ENCODE measurements at places on chromosomes 3 and 15. TPM values are rescaled to one million over a fixed set of nuclear protein-coding genes. Genes with fewer than 3 reads are reported as not detected.

Gene CCDC13
- not detected for total RNA-seq

- DNase-seq = no peak
Observed at GRCh38 chr3:34323517-34323916, 525.1 kb downstream of the PDCD6IP start.

GRCh38 chr15:76059320-76060117, at the start of gene TMEM266:
Gene TMEM266, plus strand, starts transcription at chr15:76059985. Its CDS starts 74,279 bp downstream, at chr15:76134264.
- peak; percentile 27 for DNase-seq

DNA sequence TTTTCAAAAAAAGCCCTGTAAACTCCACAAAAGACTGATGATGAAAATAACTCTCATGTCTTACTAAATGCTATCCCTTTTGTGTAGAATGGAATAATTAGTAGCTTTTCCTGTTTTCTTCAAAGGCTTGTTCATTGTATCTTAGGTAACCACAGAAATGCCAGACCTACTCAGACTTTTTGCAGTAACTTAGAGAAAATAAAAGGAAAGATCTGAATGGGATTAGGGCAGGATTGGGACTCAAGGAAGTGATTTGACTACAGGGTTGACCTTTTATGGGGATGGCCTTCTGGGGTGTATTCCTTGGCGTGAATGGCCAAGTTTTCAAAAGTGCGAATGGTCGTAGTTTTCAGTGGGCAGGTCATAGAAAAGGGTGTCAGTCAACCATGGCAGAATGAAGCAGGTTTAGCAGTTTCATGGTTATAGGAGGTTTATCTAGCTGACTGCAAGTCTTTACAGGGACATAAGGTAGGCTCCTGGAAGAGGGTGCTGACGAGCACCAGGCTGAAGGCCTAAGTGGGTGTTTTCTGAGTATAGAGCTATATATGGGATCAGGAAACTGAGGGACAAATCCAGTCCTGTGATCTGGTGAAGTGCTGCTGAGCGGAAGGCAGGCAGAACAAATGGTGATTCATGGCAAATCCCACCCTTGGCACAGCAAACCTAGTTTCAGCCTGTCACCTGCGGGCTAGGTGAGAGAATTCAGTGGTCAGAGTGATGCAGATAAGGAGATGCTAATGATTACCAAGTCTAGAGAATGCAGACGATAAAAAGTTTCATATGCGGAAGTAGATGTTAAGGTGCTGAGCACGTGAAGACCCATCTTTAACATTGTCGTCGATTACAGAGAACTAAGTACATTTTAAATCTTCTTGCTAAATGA, 46.4 kb downstream of the IL1RAP start:
- no peak for DNase-seq

GRCh38 chr3:99498550-99499234, 139.7 kb upstream of the COL8A1 start:
- no peak for DNase-seq

Gene PLA2G4E
- total RNA-seq = not detected

- DNase-seq = no peak
Observed at GRCh38 chr3:112627919-112628466, 12.9 kb downstream of the CCDC80 start.

- peak; percentile 95 for DNase-seq
Observed at GRCh38 chr3:50237754-50238548, 1.9 kb downstream of the GNAI2 start.

Gene SMCO1
- not detected for total RNA-seq

- DNase-seq = no peak
Observed at GRCh38 chr3:178137206-178137605, 399.0 kb upstream of the KCNMB2 start.

GRCh38 chr3:127459891-127460290, 130.6 kb downstream of the TPRA1 start:
- no peak for DNase-seq

Gene CASR
- total RNA-seq = 0.14 TPM

DNA sequence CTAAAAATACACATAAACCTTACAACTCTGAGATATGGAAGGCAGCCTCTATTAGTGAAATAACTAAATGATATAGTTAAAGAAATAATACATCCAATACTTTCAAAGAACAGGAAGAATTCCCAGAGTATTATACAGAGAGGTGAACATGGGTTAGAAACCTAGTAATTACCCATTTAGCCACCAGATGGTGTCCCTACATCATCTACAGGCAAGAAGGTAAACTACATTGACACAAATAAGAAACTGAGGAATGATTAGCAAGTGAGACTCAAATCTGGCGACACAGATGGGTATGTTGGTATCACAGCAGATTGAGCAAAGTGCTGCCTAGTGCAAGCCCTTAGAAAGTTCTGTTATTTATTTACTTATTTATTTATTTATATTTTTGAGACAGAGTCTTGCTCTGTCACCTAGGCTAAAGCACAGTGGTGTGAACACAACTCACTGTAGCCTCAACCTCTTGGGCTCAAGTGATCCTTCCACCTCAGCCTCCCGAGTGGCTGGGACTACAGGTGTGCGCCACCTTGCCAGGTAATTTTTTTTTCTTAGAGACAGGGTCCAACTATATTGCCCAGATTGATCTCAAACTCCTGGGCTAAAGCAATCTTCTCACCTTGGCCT, 28.2 kb downstream of the NEK4 start:
- DNase-seq = no peak

Gene NANOGP8
- not detected for total RNA-seq

DNA sequence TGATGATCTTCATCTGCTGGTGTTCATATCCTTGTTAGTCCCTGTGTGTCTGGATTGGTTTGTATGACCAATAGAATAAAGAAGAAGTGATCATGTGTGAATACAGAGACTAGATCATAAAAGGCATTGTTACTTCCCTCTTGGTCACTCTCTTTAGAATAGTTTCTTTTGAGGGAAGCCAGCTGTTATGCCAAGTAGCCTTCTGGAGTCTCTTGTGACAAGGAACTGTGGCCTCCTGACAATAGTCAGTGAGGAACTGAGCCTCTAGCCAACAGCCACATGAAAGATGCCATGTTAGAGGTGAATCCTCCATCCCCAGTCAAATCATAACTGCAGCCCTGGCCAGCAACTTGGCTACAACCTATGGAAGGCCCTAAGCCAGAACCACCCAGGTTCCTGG, 63.0 kb upstream of the SMAD3 start:
- DNase-seq = no peak

Gene ARHGEF26
- 0.24 TPM for total RNA-seq

DNA sequence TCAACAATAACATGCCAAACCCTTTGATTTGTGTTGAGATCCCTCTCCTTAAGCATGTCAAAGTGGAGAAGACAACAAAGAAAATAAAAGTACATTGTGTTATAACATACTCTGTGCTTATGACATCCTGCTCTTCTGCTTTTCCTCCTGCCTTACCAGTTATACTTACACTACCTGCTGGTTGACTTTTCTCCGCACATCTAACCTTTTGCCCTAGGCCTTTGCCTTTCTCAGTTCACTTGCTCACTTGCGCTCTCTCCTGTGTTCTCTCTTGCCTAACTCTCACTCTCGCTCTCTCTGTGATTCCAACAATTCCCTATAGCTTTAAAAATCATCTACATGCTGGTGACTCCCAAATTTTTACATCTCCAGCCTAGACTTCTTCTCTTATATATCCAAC, 5.7 kb downstream of the DNAH12 start:
- no peak for DNase-seq

- peak; percentile 68 for DNase-seq
Observed at GRCh38 chr15:101242160-101242998, 9.5 kb downstream of the CHSY1 start.

- peak; percentile 64 for DNase-seq
Observed at GRCh38 chr15:25905140-25905539, 42.0 kb upstream of the ATP10A start.

GRCh38 chr15:39016706-39017105, 452.1 kb upstream of the RASGRP1 start:
- no peak for DNase-seq

DNA sequence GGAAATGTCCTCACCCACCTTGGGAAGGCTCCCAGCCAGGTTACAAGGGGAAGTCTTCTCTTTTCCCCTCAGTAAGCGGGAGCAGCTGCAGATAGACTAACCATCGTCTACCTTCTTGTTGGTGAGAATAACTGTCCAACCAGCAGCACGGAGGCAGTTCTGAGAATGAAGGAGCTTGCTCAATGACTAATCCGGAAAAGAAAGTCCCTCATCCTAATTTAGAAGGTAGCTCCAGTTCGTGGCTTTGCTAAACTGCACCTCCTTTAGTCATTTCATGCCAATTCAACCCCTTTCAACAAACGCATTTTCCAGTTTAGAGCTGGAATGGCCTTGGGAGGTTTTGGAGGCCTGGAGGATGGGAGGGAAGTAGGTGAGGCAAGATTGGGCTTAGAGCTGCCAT, 527.4 kb upstream of the PROK2 start:
- peak; percentile 22 for DNase-seq

DNA sequence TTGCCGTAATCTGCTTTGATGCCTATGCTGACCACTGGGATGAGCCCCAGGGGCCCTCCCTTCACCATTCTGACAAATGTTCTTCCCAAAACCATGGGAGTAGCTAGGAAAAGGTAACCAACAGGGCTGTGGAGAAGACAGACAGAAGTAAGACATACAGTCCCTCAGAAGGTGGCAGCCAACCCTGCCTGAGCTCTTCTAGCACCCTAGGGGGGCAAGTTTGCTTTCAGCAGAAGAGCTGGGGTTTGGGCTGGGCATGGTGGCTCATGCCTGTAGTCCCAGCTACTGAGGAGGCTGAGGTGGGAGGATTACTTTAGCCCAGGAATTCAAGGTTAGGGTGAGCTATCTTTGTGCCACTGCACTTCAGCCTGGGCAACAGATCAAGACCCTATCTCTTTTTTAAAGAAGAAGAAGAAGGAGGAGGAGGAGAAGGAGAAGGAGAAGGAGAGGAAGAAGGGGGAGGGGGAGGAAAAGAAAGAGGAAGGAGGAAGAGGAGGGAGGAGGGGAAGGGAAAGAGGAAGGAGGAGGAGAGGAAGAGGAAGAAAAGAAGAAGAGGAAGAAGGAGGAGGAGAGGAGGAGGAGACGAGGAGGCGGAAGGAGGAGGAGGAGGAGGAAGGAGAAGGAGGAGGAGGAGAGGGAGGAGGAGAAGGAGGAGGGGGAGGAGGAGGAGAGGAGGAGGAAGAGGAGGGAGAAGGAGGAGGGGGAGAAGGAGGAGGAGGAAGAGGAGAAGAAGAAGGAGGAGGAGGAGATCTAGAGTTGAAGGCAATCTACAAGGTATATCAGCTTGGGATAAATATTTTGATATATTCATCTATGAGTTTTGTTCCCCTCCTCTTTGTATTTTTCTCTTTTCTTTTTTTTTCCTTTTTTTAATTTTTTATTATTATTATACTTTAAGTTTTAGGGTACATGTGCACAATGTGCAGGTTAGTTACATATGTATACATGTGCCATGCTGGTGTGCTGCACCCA, 44.9 kb upstream of the ABHD2 start:
- no peak for DNase-seq

- DNase-seq = peak; percentile 79
Observed at GRCh38 chr3:185659942-185660921, 74.1 kb downstream of the SENP2 start.

Gene TMEM108
- not detected for total RNA-seq

DNA sequence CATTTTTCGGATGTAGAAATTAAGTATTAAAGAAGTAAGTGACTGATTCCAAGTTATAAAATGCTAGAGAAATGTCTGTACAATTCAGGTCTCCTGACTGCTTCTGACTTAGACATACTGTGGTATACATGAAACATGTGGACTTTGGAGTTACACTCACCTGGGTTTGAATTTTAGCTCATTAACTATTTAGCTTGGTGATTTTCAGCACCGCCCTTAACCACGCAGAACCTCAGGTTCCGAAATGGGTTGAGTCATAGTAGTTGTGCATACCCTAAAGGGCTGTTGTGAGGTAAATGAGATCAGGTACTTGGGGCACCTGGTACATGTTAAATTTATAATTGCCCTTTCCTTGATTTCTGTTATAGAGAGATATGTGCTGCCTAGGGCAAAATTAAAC, 32.9 kb upstream of the UTS2B start:
- no peak for DNase-seq

DNA sequence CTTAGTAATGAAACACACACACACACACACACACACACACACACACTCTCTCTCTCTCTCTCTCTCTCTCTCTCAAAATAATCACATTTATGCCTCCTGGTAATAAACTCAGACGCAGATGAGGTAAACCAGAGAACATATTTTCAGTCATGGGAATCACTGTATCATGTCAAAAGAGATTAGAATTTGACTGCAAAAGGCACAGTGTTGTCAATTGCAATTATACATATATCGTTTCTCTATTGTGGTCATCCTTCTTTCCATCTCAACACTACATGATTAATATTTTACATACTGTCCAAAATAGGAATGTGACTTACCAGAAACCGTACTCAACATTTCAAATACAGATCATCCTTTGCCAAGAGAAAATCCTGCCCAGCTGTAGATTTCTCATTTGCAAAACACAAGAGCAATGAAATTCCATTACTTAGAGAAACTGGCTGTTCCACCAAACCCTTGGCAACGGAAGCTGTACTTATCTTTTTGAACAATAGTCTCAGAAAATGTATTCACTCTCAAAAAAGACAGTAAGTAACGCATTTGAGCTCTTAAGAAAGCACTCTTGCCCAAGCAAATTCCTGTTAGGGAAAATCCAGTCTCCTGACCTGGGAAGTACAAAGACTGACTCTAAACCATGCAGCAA, 24.3 kb downstream of the PDZRN3 start:
- no peak for DNase-seq

Gene GPR149
- not detected for total RNA-seq

GRCh38 chr15:78302579-78303312, 3.3 kb upstream of the SKIC8 start:
- DNase-seq = no peak

GRCh38 chr3:175430983-175431773, 572.0 kb downstream of the NAALADL2 start:
- no peak for DNase-seq

DNA sequence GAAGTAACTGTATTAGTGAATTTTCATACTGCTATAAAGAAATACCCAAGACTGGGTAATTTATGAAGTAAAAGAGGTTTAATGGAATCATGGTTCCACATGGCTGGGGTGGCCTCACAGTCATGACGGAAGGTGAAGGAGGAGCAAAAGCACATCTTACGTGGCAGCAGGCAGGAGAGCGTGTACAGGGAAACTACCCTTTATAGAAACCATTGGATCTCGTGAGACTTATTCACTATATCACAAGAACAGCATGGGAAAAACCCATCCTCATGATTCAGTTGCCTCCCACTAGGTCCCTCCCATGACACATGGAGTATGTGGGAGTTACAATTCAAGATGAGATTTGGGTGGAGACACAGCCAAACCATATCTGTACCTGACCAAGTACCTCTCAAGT, 812.3 kb upstream of the ALCAM start:
- no peak for DNase-seq

GRCh38 chr3:134407239-134407625, 33.0 kb upstream of the AMOTL2 start:
- no peak for DNase-seq

GRCh38 chr3:46368569-46368968, 2.2 kb upstream of the CCR5 start:
- DNase-seq = peak; percentile 80

Gene GYG1
- 22.1 TPM for total RNA-seq

Data from activated CD4-positive, alpha-beta memory T cell treated with anti-CD3 and anti-CD28 coated beads for 36 hours (primary cell).